HT1080 (cell line): ENCODE measurements at places on chromosomes 5 and 9.

DNA sequence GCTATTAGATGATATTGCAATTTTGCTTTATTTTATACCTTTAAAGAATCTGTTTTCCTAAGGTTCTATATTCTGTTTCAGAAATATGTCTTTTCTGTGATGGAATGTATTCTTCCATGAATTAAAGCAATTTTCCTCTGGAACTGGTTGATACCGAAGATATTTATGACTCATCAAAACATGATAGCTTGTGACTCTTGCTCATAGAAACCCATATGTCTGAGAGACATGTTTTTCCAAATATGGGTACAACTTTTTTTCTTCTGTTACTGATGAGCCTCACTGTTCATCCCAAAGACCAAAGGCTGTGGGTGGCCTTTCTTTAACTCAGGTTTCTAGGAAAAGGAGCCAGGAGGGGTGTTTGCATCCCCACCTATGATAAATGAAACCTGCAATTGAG is 126.1 kb upstream of the PAPPA start:
- peak; percentile 73 for DNase-seq

GRCh38 chr5:169861934-169862333 is 118.4 kb downstream of the INSYN2B start:
- DNase-seq: peak; percentile 27

- no peak for DNase-seq
These were observed 47.6 kb downstream of the ADAMTS2 start for GRCh38 chr5:179297486-179298180.

- DNase-seq: no peak
These were observed 428.7 kb downstream of the NFIB start for GRCh38 chr9:13885258-13885657.

- DNase-seq: no peak
These were observed 232.1 kb upstream of the PCSK5 start for GRCh38 chr9:75658301-75658905.

DNA sequence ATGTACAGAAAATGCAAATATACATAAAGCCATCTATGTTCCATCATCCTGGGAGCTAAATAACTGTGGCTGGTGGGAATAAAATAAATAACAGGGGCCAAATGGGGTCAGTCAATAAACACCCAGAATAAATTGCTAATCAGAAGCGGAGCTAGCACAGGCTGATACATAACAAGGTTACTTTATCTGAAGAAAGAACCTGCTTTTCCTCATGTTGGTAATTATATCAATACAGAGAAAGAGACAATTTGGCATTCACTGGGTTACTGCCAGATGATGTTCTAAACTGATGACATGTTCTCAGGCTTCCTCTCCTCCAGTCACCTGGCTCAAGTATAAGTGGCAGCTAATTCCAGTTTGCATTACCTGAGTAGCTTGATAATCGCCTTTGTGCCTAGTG is 144.9 kb upstream of the CD180 start:
- DNase-seq: no peak

- DNase-seq: no peak
These were observed 2.7 kb upstream of the NSMF start for GRCh38 chr9:137461663-137462395.

DNA sequence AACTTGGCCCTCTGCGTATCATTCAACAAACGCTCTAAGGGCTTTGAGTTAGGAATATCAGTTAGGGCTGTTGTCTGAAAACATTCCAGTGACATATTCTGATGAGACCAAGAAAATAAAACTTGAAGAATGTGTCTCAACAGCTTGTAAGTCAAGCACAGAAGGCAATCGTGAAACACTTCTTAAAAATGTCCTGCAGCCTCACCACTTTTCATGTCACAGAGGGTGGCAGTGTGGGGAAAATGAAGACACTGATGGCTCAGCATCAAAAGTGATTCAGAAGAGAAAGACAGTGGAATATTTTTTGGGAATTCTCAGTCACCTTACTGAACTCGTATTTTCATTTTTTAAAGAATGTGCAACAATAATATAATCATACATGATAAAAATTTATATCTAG is 247.3 kb downstream of the CTNND2 start:
- no peak for DNase-seq

DNA sequence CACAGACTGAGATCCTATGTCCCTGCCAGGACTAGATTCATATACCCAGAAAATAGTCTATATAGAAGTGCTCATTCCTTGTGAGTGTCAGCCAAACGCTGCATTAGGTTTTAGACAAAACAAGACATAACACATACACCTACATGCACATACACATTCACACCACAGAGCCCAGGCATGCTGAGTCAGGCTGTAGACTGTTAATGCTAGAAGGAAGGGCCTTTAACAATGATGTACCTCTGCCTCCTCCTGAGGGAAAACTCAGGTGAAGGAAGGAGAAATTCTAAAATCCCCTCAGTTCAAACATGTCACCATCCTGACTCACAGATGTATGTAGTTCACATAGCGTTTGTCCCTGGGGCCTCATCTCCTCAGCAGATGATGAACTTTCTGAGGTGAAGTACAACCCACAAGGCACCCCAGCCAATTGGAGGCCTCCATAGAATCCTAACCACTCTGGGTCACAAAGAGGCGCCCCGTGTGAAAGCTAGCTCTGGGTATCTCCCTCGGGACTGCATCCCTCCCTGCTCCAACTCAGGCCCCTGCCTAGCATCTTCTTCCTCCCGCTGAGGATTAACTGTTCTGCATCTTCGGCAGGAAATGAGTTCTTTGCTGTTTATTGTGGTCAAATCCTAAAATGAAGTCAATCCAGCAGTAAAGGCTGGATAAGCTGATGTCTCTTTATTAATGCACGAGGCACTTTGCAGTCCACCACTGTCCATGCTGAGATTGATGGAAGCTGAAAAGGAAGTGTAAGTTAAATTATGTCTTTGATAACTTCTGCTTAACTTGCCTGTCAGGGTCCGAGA is 40.8 kb upstream of the FSTL4 start:
- no peak for DNase-seq

GRCh38 chr9:129077236-129077635 is 3.7 kb upstream of the DOLPP1 start:
- no peak for DNase-seq

DNA sequence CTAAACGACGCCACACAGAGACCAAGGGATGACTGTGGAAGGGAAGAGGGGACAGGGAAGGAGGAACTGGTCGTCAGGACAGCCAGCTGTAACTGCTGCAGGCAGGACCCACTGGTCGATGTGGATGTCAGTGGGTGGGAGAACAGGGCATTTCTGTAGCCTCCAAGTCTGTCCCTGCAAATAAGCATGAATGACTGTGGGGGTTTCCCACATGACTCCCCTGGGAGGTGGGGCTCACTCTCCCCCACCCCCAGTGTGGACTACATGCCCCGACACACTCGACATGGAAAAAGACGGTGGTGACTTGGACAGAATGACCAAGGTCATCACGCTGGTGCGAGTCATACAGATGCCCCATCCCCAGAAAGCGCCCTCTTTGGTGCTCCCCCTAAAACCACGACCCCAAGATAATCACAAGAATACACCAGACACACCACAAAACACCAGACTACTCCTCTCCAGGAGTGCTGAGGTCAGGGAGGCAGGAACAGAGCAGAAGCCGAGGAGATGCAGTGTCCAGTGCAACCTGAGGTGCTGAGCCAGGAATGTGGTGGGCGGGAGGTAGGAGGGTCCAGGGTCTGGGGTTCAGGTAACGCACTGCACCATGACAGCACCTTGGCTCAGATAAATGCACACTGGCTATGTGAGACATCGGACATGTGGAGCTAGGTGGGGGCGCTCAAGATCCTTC is 64.9 kb downstream of the SECISBP2 start:
- DNase-seq: no peak

- no peak for DNase-seq
These were observed 324.8 kb downstream of the TMEM38B start for GRCh38 chr9:106019039-106019680.

- no peak for DNase-seq
These were observed 112.7 kb upstream of the NREP start for GRCh38 chr5:111869681-111870080.

DNA sequence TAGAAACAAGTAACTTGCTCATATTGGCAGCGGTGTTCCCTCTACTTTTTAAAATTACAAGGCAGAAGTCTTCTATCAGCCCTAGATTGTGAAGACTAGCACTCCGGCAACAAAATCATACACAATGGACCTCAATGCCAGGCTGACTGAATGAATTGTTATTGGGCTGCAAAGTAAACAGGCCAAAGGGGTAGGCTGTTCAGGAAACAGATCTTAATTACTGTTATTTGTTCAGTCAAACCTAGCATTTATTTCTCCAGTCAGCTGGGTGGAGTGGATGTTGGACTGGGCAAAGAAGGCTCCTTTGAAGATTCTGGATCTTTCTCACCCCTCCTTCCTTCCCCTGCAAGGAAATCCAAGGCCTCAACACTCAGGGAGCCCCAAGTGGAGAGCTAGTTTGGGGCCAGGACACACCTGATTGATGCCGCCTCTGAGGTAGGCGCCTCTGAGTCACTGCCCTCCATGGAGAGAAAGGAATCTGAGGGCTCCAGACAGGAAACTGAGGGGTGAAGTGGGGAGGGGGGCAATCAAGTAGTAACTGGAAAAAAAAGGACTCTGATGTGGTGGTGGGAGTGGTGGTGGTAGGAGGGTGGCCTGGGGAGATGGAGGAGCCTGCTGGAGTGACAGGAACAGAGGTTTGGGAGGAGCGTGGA is 35.5 kb downstream of the SERINC5 start:
- no peak for DNase-seq

GRCh38 chr9:136629001-136629878 is 33.5 kb upstream of the EGFL7 start:
- no peak for DNase-seq

- no peak for DNase-seq
These were observed 40.0 kb downstream of the NUDT12 start for GRCh38 chr5:103522586-103522985.

GRCh38 chr9:112664531-112664930 is 53.4 kb downstream of the INIP start:
- no peak for DNase-seq

- DNase-seq: no peak
These were observed 140.6 kb downstream of the LRRC70 start for GRCh38 chr5:62719061-62719720.
